BE2C (cell line): ENCODE measurements at places on chromosomes 6 and 20.
A peak's percentile ranks its signal among the peaks of the same experiment; 100 is the strongest.

GRCh38 chr20:43765916-43766315, 39.1 kb upstream of the GTSF1L start:
- no peak for DNase-seq

DNA sequence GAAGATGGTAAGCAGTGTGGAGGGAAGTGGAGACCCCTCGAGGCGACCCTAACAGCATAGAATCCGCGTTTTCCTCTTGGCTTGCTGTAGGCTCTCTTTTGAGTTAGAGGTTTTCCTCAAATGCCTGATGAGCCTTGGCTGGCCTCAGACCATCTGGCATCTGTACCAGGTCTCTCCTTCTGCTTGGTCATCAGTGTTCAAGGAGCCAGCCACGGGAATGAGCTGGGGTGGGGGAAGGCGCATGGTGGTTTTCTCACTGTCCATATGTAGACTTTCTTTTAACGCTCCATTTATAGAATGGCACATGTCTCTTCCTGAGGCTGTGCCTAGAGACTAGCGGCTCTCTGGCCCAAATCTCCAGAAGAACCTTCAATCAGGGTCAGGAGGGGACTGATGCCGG, 8.1 kb upstream of the GUCA1A start:
- DNase-seq = no peak

GRCh38 chr6:111823831-111824607, 49.2 kb downstream of the FYN start:
- no peak for DNase-seq

GRCh38 chr6:113496166-113496565, 361.0 kb upstream of the MARCKS start:
- no peak for DNase-seq

GRCh38 chr6:52104979-52105378, 17.6 kb upstream of the PKHD1 start:
- no peak for DNase-seq

- no peak for DNase-seq
Measured at GRCh38 chr20:3067139-3068014, 4.0 kb upstream of the OXT start.

DNA sequence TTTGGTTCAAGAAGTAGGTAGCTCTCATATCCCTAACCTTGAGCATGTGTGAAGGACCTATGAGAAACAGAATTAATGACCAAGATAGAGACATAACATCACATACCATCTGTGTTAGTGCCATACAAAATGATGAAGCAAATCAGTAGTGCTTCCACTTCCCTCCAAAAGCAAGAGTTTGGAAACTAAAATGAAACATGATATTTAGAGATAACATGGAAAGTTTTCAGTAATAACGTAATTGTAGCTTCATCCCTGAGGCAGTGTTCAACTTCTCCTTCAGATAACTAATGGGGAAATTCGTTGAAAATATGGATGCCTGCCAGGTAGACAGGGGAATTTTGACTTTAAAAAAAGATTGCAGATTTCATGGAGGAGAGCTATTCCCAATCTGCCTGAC, 248.4 kb upstream of the IRAK1BP1 start:
- DNase-seq = no peak

DNA sequence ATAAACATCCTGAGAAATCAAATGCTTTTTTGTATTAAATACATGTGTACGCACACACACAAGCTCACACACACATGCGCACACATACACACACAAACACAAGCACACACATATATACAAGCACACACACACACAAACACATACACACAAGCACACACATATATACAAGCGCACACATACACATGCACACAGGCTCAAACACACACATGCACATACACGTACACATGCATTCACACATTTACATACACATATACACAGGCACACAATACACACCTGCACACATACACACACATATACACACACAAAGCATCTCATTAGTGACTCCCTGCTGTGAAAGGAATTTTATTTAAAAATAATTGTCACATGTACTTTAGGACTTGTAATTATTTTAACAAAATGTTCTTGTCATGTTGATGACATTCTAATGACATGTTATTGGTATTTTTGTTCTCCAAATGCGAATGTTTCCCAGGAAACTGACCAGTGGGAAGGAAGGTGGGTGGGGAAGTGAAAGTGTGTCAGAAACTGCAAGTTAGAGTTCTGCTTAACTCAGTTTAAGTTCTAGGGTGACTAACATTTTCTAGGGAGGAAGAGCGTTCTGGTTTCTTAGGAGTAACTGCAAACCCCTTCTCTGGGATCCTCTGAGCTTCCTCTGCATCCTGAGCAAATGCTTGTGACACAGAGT, 113.9 kb upstream of the ZNF217 start:
- no peak for DNase-seq

DNA sequence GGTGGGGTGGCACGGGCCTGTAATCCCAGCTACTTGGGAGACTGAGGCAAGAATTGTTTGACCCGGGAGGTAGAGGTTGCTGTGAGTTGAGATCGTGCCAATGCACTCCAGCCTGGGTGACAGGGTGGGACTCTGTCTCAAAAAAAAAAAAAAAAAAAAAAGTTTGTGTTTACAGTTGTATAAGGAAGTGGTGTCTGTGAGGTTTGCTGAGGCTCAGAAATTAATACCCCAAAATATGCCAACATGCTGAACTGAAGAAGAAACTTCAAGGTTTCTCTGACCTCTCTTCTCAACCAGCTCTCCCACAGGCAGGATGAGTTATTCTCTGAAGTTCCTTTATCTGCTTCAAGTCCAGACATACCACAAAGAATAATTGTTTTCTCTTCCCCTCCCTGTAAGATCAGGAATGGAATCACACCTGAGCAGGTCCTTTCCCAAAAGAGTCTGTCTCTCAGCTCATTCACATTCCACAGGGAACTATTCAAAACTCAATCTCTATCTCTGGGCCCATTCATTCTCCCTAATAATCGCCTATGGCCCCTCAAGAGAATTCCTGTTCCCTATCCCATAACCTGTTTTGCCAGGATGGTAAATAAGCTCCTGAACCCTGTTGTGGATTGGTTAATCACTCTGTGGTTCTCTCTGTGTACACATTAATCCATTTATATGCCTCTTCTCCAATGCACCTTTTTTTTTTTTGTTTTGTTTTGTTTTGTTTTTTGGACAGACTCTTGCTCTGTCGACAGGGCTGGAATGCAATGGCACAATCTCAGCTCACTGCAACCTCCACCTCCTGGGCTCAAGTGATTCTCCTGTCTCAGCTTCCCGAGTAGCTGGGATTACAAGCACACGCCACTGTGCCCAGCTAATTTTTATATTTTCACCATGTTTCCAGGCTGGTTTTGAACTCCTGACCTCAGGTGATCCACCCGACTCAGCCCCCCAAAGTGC, 17.4 kb upstream of the KIFC1 start:
- DNase-seq = no peak

DNA sequence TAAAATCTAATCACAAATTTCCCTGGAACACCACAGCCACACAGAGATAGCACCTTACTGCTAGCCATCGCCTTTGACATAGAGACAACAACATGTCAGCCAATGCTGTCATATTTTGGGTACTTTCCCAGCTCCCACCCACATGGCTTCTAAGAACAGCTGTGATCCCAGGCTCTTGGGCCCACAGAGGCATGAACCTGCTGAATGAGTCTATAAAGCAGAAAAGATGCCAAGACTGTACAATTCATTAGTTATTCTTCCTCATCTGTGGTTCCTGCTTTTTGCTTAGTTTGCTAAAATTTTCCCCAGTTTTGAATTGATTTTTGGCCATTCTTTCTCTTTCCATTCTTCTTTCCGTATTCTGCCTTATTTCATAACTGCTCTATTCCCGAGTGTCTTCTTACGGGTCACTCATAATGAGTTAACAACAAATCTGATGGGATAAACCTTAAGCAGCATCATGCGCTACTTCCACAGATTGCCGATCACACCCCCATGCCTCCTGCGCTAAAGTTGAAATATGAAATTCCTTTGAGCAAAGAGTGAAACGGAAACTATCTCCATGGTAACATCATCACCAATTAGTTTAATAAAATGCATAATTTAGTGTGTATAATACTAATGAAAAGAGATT, 327.3 kb upstream of the HSF2 start:
- DNase-seq = no peak

- DNase-seq = no peak
Measured at GRCh38 chr20:17344790-17345189, 118.0 kb downstream of the PCSK2 start.

DNA sequence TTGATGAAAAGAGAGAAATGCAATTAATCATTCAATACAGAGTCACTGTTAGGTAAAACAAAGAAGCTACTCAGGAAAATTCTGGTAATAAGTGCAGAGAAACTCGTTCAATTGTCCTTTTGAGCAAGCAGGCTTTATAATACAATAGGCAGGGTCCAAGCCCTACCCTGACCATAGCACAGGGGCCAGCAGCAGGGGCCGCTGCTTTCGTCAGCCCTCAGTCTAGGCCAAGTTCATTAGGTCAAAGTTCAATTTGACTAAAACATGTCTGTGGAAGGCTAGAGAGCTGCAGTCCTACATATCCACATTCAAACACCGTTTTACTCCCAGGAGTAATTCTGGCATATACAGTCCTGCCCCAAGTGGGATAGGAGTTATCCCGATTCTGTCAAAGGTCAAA, 94.6 kb downstream of the BCAS1 start:
- DNase-seq = no peak

- no peak for DNase-seq
Measured at GRCh38 chr6:52620055-52620905, 43.4 kb upstream of the TRAM2 start.

- no peak for DNase-seq
Measured at GRCh38 chr6:49806145-49806544, 19.1 kb upstream of the PGK2 start.

DNA sequence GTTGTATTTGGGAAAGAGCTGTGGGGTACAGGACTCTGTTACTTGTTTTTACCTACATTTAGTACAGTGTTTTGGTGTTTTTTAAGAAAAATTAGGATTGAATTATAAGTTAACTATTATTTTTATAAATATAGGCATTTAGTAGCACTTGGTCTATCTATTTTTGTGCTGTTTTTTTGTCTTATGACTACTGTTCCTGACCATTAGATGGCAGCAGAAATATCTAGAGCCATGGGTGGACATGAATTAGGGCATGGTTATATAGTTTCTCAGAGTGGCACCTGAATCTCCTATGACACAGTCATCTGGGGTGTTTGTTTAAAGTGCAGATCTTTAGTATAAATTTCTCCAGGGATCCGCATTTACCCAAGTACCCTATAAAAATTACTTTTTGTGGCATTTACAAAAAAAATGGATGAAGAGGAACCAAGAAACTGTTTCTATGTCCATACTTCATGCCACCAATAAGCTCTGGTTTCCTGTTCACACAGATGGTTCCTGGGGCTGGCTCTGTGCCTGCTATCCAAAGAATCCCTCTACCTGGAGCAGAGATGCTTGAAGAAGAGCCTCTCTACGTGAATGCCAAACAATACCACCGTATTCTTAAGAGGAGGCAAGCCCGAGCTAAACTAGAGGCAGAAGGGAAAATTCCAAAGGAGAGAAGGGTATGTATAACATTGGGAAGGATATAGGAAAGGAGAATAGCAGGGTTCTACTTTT, 19.8 kb downstream of the NFYA start:
- no peak for DNase-seq

DNA sequence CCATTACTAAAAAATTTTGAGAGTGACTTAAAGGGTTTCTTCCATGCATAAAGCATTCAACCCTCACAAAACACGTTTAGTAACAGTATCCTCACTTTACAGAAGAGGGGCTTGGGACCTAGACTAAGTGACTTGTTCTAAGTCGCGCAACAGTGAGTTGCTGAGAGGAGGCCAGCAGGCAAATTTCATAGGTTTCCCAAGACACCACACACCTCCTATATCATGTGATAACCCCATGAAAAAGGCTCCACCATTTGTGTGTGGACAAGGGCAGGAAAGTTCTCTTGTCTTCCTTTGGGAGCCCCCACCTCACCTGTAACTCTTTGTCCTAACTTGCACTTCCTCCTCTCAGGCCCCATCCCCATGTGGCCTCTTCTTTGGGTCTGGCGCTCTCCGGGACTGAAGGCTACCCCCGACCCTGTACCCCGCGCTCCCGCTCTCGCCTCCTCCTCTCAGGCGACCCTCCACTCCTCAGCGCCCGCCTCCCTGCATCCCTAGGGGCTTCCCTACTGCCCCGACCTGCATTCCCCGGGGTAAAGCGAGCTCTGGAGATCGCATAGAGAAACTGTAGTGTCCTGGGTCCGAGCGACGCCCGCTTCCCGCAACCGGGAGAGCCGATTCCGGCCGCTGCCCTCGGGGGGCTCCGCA, 392 bp downstream of the PSMB8 start:
- no peak for DNase-seq

- peak; percentile 76 for DNase-seq
Measured at GRCh38 chr6:43773050-43773979, 3.3 kb downstream of the VEGFA start.

DNA sequence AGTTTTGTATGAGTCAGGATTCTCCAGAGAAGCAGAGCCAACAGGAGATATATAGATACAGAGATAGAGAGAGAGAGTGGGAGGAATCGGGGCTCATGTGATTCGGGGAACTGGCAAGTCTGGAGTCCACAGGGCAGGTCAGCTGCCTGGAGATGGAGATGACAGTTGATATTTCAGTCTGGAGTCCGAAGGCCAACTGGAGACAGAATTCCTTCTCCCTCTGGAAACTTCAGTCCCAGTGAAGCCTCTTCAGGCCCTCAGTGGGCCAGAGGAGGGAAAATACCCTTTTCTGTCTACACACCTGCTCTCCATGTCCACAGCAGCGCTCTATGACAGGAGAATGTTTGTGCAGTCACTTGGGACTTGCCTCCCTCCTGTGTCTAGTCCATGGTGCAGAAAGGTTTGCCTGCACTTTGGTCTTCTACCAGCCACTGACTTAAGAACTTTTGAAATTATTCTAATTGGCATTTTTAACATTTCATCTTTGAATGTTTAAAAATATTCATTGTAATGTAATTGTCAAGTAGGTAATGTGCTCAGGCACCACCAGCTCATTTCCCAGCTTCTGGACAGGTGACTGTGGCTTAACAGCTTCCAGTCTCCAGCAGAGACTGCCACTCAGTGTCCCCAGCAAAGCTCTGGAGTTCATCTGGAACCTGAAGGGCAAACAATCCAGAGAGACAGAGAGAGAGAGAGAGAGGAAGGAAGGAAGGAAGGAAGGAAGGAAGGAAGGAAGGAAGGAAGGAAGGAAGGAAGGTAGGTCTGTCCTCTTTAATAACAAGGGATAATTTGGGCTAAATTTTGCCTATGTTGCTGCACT, 43.8 kb upstream of the AFDN start:
- no peak for DNase-seq

DNA sequence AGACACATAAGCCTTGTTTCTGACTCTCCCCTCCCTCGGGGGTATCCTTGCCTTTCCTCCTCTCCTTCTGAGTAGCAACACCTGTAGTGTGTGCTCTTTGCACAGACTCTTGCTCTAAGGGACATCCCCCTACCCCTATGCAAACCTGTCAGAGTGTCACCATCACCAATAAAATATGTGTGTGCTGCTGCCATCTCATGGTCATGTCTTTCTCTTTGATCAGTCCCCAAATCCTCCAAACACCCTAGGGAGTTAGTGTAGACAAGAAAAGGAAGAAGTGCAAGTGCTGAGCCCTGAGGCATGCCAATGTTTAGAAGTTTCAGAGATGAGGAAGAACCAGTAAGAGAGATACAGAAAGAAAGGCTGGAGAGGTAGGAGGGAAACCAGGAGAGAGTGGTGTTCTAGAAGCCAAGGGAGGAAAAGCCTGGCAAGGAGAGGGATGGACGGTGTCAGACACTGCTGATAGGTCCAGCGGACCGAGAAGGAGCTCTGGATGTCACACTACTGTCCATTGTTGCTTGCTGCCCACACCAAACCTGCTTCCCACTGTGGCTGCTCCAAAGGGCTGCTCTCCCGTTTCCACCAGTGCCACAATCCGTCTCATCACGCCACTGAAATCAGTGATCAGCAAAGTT, 16.4 kb downstream of the TRMT6 start:
- DNase-seq = peak; percentile 42

GRCh38 chr6:80214436-80215022, 108.1 kb downstream of the BCKDHB start:
- peak; percentile 55 for DNase-seq
